ENCODE measurements at places on chromosomes 2 and 18. TPM values are rescaled to one million over a fixed set of nuclear protein-coding genes. Genes with fewer than 3 reads are reported as not detected.

GRCh38 chr2:158207354-158207753 is 105.7 kb downstream of the UPP2 start:
- DNase-seq = no peak

GRCh38 chr2:17515652-17516051 is 2.6 kb downstream of the RAD51AP2 start:
- DNase-seq = no peak

DNA sequence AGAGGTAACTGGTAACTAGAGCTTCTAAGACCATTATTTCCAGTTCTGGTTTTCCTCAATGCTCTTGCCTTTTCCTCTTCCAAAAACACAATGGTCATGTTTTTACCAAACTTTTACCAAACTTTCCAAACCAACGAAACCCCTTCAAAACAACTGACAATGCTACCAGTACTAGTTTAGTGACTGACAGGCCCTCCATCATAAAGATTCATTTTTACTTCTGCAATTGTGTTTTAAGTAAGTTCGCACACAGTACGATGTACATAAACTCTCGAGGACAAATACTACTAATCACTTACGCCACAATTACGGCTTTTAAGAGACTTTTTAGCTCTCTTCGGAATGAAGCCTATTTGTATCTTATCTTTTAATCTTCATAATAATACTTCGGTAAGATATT is 900 bp downstream of the C18orf32 start:
- DNase-seq = no peak

- DNase-seq = peak; percentile 88
Measured at GRCh38 chr2:185970148-185970852, 231.7 kb downstream of the FSIP2 start.

Gene KCNK3
- polyA plus RNA-seq = 3.3 TPM

- DNase-seq = no peak
Measured at GRCh38 chr2:197090742-197091367, 164.3 kb upstream of the PGAP1 start.

DNA sequence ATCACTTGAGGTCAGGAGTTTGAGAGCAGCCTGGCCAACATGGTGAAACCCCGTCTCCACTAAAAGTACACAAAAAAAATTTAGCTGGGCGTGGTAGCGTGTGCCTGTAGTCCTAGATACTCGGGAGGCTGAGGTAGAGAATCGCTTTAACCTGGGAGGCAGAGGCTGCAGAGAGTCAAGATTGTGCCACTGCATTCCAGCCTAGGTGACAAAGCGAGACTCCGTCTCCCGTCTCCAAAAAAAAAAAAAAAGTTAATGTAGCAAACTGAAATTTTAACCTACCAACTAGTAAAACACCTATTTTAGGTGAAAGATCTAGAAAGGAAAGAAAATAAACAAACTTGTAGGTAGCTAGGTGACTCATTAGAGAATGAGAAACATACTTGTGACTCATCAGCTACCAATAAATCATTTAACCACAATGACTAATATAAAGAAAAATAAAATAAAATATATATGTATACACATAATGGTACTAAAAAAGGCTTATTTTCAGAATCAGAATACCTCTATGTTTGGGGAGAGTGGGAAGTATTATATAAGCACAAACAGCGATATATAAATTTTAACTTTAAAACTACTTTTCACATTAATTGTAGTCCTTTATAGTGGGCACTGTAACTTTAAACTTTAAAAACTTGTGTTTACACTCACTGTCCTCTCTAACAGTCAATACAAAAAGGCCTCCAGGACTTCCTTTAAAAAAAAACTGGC is 36.6 kb downstream of the DARS1 start:
- DNase-seq = no peak

- DNase-seq = no peak
Measured at GRCh38 chr2:189128970-189129369, 50.6 kb downstream of the COL5A2 start.

DNA sequence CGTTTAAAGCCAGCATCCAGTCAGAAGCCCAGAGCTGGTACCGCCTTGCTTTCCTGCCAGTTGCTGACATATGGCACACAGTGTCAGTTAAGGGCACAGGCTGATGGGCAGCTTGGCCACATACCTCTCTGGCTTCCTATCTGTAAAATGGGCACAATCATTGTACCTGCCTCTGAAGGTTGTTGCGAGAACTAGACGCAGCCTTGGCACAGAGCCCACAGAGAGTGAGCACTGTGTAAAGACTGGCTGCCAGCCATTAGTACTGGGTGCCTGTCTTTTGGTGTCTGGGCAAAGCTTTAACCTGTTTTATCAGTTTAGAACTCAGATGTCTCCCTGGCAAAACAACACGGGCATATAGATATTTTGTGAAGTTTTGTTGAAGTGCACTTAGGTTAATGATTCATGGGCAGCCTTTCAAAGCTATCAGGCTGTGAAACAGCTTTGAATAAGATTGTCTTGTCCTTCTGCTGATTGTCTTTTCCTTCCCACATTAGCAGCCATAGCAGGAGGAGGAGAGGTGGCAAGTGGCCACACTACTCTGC is 269.5 kb downstream of the NEDD4L start:
- DNase-seq = no peak

GRCh38 chr2:118805064-118805690 is 42.3 kb downstream of the EN1 start:
- DNase-seq = no peak

Gene TUBA4B
- polyA plus RNA-seq = not detected

- peak; percentile 57 for DNase-seq
Measured at GRCh38 chr2:121532894-121533293, 2.2 kb downstream of the RNU4ATAC start.

Gene BCL11A
- polyA plus RNA-seq = 28.2 TPM

- peak; percentile 74 for DNase-seq
Measured at GRCh38 chr2:181586569-181587081, 70.3 kb downstream of the CERKL start.

DNA sequence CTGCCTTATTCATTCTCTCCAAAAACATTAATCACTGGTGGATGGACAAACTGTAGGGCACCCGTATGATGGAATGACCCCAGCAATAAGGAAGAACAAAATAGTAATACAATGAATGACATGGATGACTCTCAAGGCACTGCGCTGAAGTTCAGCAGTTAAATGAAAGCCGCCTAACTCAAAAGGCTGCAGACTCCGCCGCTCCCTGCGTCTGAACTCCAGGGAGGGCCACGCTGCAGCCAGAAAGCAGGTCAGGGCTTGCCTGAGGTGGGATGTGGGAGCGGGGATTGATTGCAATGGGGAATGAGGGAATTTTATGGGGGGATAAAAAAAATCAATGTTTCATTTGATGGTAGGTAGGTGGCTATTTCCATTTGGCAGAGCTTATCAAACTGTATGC is 86.5 kb upstream of the LAPTM4A start:
- DNase-seq = no peak

DNA sequence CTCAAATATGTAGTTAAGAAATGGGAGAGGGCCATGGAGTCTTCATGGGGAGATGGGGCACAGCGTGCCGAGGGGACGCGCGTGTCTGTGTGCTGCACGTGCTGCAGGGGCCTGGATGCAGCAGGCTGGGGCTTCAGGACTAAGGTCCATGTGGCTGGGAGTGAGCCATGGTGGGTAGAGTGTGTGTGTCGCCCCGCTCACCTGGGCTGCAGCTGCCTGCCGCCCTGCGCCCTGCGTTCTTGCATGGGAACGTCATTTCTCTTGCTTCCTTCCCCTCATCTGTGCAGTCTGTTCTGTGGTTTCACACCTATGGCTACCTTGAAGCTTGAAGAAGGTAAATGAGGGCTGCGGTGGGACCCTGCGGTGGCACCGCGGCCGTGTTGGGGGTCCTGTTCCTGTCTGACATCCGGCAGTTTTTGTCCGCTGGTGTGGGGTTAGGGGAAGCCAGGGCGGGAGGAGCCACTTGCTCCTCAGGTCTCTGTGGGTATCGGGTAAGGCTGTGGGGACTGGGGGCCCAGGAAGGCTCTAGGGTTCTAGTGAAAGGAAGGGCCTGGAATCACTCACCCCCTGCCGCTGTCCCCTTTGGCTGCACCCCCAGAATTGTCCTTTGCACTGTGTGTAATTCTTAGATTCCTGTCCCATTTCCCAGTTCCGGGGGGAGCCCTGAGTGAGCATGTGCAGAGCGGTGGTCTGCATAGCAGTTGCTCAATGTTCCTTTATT is 54.1 kb upstream of the HS6ST1 start:
- no peak for DNase-seq

- no peak for DNase-seq
Measured at GRCh38 chr2:85780316-85781012, 26.7 kb downstream of the ATOH8 start.

Gene PDCD1
- 0.31 TPM for polyA plus RNA-seq

DNA sequence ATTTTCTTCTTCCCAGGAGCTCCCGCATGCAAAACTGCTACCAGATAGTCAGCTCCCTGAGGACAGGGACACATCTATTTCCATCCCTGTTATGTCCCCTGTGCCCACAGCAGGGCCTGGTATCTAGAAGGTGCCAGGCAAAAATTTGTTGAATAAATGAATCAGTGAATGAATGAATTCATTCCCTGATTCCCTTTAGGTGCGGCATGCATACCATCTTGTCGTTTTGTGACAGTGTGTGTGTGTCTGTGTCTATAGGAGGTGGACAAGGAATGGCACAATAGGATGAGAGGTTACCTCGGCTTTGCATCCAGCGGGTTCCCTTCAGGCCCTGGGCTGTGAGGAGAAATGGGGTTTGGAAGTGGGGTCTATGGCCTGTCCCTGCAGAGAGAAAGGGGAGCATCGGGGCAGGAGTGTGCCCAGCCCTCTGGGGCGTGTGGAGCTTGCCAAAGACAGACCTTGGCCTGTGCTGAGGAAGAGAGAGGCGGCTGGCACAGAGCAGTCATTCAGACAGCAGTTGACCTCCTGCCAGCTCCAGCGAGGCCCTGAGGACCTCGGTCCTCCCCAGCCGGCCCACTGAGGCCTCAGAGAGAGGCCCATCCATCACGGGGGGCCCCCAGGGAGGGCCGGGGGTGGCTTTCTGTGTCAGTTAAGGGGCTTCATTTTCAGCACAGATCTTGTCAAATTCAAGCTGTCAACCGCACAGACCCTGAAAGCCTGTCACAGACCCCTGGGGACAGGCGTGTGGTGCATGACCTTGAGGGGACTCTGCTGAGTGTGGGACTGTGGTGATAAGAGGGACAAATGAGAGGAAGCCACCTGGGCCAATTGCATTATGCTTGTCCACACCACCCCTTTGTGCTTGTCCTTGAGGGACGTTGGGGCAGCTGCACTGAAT is 125.9 kb upstream of the CXCR4 start:
- no peak for DNase-seq

Gene SCYGR2
- polyA plus RNA-seq = not detected

- DNase-seq = peak; percentile 72
Measured at GRCh38 chr2:230713331-230714135, 891 bp downstream of the CAB39 start.

DNA sequence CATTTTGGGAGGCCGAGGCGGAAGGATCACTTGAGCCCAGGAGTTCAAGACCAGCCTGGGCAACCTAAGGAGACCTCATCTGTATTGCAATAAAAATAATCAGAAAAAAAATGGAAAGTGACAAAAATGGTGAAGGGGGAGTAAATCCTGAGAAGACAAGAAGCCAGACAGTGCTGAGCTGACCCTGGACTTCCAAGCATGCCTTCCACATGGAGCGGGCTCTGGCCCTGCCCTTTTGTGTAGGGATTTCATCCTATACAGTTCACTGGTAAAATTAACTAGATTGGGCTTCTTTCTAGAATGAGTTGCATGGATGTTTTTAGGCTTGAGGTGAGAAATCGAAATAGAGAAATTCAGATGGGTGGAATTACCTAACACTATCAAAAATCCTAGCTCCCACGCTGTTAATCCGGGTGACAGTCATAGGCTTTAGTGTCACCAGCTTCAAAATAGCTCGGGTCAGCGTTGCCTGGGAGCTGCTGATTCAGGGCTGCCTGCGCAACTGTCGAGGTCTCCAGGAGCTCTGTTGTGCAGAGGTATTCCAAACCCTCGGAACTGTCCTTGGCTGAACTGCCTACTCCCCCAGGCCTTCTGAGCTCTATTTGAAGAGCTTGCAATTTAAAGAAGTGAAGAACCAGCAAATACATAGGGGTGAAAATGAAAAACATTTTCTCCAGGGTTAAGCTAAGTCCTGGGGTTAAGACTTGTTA is 21.5 kb upstream of the ZNF532 start:
- DNase-seq = no peak

Gene RAX
- not detected for polyA plus RNA-seq

- DNase-seq = no peak
Measured at GRCh38 chr2:172724724-172725123, 10.9 kb upstream of the RAPGEF4 start.

Gene DUSP11
- polyA plus RNA-seq = 29.1 TPM

Gene MBOAT2
- 20.7 TPM for polyA plus RNA-seq

Gene NEU2
- polyA plus RNA-seq = not detected

Gene CHRND
- 0.27 TPM for polyA plus RNA-seq

- no peak for DNase-seq
Measured at GRCh38 chr2:214631406-214631805, 178.1 kb downstream of the BARD1 start.

DNA sequence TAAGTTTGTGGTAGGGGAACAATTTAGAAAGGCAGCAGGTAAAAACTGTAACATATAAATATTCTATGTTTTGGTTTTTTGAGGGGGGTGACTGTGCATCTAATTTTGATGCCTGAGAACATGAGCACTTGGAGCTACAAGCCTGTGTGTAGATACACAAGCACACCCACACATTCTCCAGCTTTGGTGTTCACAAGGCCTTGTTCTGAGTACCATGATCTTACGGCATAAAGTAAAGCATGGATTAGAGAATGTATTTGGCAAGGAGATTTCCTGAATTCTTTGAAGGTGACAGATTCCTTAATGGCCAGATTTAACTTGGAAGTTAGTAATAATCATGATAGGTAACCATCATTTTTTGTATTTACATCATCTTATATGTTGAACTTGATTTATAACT is 42.7 kb downstream of the MAP3K20 start:
- no peak for DNase-seq

DNA sequence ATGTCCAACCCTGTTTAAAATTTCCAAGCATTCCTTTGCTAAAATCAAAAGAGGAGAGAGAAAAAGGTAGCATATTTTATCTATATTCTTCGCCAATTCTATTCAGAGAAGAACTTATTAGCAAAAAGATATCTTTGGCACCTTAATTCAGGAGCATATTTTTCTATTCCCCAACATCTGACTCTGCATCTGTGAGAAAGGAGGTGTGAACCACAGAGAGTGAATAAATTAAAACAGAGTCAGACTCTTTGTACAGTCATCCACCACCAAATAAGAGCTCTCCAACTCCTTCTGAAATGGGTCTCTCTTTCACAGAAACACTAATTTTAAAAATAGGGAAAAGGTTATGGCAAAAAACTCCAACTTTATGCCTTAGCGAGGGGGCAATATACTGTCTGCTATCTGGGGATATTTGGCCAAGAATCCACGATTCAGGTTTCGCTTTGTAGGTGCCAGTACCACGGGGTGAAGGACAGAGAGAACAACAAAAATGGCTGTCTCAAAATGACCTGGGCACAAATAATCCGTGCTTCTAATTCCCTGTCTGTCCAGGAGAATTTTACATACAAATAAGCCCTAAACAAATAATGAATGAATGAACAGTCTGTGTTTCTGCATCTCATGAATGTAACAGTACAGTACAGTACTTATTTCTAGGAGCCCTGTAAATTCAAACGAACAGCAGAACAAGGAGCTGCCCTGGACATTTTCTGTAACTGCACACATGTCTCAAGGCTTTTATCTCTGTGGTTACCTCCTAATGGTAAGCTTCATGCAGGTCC is 43.4 kb downstream of the EPB41L3 start:
- DNase-seq = no peak

Gene DYNAP
- polyA plus RNA-seq = 0.37 TPM

GRCh38 chr18:29779096-29779495 is 1263.4 kb downstream of the DSC3 start:
- no peak for DNase-seq

Measured in large intestine (tissue), 12 donors.